ENCODE measurements at places on chromosomes 11 and 22. TPM values are rescaled to one million over a fixed set of nuclear protein-coding genes. Genes with fewer than 3 reads are reported as not detected.

POTEH gene
- total RNA-seq, result not detected

SHANK3 gene
- 4.2 TPM for total RNA-seq

EFCAB6 gene
- total RNA-seq, result 5.7 TPM

TMEM191B gene
- not detected for total RNA-seq

TMEM41B gene
- 20.7 TPM for total RNA-seq

DLG2 gene
- 8.2 TPM for total RNA-seq

SCUBE2 gene
- total RNA-seq, result 17.4 TPM

SLC22A8 gene
- total RNA-seq, result not detected

OR52E5 gene
- not detected for total RNA-seq

HBE1 gene
- total RNA-seq, result not detected

CD3E gene
- 0.36 TPM for total RNA-seq

SPON1 gene
- total RNA-seq, result 32.1 TPM

BATF2 gene
- total RNA-seq, result 1.8 TPM

LRRC55 gene
- total RNA-seq, result 0.83 TPM

LRRC4C gene
- 2.8 TPM for total RNA-seq

UPK3A gene
- total RNA-seq, result not detected

NELL1 gene
- 1.1 TPM for total RNA-seq

GDPD4 gene
- total RNA-seq, result not detected

MGAT3 gene
- 1.4 TPM for total RNA-seq

MUC6 gene
- not detected for total RNA-seq

MUC5AC gene
- under 0.01 TPM for total RNA-seq

CCDC116 gene
- total RNA-seq, result 0.41 TPM

VSTM5 gene
- 0.83 TPM for total RNA-seq

ELMOD1 gene
- 1.4 TPM for total RNA-seq

KCNQ1 gene
- total RNA-seq, result 3.2 TPM

MAPK11 gene
- total RNA-seq, result 6.6 TPM

ACRV1 gene
- total RNA-seq, result not detected

DKK3 gene
- 84.7 TPM for total RNA-seq

DGCR6 gene
- total RNA-seq, result 1.9 TPM

MRGPRE gene
- total RNA-seq, result 1.4 TPM

CRACR2B gene
- 4.3 TPM for total RNA-seq

CBY1 gene
- total RNA-seq, result 42.9 TPM

KCNE3 gene
- total RNA-seq, result 6.1 TPM

MS4A12 gene
- total RNA-seq, result not detected

SF1 gene
- total RNA-seq, result 381 TPM

KRTAP5-11 gene
- total RNA-seq, result not detected

OR10A5 gene
- total RNA-seq, result not detected

NOX4 gene
- 36.3 TPM for total RNA-seq

IFITM1 gene
- total RNA-seq, result 94.2 TPM

OR4C15 gene
- total RNA-seq, result not detected

P2RY2 gene
- total RNA-seq, result not detected

POU2AF2 gene
- total RNA-seq, result not detected

LMO2 gene
- total RNA-seq, result 11.3 TPM

All from sigmoid colon (tissue), 7 donors.